ENCODE measurements at places on chromosomes 3 and 15. TPM values are rescaled to one million over a fixed set of nuclear protein-coding genes. Genes with fewer than 3 reads are reported as not detected.

The GPR149 gene
- not detected for total RNA-seq

The GOLGA6L10 gene
- total RNA-seq: 1.3 TPM

The RHOV gene
- total RNA-seq: not detected

The HRG gene
- total RNA-seq: not detected

The CXCR6 gene
- not detected for total RNA-seq

The LRTM1 gene
- total RNA-seq: not detected

The ZIC1 gene
- not detected for total RNA-seq

The OR5H6 gene
- not detected for total RNA-seq

The TM4SF1 gene
- 1,541 TPM for total RNA-seq

The ZNF660 gene
- total RNA-seq: 0.49 TPM

The HACD2 gene
- 28.1 TPM for total RNA-seq

The A4GNT gene
- not detected for total RNA-seq

The MUC20 gene
- not detected for total RNA-seq

The PTX3 gene
- total RNA-seq: 566 TPM

The IGF2BP2 gene
- total RNA-seq: 60.4 TPM
